ENCODE measurements at places on chromosomes 5 and 9.

GRCh38 chr5:3225201-3225960 lies 370.3 kb upstream of the IRX1 start:
- DNase-seq, result no peak

DNA sequence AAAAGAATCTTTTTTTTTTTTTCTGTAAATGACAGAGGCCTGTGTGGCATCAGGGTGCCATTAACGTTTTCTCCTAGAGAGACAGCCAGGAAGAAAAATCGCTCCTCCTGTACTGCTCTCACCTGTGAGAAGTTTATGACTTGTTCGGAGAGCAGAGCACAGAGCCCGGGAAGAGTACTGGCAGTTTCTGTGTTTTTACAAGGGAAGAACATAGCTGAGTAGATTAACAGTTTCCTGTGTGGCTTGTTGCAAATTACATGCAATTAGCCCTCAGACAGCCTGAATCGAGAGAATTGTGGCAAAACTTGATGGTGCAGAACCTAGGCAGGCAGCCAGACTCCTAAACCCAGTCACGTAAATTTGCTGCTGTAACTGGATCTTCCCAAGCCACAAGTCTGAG lies 32.1 kb downstream of the PRKACG start:
- DNase-seq, result no peak

DNA sequence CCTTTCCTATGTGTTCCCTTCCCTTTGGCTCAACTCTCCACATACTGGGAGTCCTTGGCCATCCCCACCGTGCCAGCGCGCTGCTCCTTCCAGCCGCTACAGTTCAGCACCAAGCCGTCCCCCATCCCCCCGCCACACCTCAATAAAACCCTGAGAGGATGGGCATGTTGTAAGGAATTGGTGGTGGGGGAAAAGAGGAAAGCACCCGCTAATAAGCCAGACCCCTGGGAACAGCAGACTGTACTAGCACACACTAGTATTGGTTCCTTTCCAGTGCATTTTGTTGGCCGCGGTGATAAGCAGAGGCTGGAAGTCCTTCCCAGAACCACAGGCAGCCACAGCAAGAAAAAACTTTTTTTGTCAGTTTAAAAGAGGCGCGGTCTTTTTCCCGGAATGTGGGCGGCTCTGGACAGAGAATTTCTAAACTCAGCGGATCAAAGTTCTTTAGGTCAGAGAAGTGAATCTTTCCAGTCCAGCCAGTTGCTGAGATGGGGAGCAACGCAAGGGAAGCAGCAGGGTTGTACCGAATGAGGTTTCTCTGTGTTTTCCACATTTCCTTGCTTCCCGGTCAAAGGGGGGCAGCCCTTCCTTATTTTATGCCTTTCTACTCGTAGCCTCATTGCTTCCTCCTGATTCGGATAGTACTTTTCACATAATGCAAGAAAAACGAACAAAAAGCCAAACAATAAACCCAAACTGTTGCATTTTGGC lies 2.1 kb downstream of the CHSY3 start:
- no peak for DNase-seq

- no peak for DNase-seq
Measured at GRCh38 chr9:90301277-90301653, 341.4 kb downstream of the DIRAS2 start.

- no peak for DNase-seq
Measured at GRCh38 chr9:112028242-112029221, 131.9 kb downstream of the UGCG start.

DNA sequence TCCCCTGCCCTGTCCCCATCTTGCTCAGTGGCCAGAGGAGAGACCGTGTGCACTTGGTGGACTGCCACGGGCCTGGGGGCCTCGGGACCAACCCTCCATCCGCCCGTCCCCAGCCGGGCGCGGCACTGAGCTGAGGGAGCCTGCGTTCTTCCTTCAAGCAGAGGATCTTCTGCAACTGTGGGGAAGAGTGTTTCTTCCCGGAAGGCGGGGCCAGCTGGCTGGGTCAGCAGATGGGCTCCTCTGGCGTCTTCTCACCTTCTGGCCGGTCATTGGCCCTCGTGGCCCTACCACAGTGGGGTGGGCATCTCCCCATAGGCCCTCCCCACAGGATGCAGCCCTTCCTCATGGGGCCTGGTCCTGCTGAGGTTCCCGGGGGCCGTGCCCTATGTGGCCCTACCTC lies 17.4 kb downstream of the RXRA start:
- no peak for DNase-seq

- no peak for DNase-seq
Measured at GRCh38 chr9:114184071-114184470, 28.7 kb downstream of the COL27A1 start.

DNA sequence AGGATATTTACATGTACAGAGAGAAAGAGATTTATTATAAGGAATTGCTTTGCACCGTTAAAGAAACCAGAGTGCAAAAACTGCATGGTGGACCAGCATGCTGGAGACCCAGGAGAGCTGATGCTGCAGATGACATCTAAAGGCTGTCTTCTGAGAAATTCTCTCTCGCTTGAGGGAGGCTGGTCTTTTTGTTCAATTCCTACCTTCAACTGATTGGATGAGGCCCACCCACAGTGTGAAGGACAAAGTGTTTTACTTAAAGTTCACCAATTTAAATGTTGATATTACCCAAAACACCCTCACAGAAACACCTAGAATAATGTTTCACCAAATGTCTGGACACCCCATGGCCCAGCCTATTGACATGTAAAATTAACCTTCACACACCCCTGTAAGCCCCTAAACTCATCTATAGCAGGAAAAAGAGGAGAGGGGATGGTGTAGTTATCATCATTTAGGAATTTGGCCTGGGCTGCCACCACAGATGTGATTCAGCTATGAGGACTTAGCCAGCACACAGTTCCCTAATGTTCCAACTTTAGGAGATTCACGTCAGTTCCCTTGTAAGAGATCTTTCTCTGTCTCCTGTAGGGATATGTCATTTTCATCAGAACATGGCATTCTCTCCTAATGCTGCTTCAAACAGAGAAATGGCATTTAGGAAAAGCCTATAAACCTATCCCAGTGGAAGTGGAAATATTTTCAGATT lies 358.2 kb upstream of the TLE4 start:
- no peak for DNase-seq
